ENCODE measurements at places on chromosomes 11 and 22.

DNA sequence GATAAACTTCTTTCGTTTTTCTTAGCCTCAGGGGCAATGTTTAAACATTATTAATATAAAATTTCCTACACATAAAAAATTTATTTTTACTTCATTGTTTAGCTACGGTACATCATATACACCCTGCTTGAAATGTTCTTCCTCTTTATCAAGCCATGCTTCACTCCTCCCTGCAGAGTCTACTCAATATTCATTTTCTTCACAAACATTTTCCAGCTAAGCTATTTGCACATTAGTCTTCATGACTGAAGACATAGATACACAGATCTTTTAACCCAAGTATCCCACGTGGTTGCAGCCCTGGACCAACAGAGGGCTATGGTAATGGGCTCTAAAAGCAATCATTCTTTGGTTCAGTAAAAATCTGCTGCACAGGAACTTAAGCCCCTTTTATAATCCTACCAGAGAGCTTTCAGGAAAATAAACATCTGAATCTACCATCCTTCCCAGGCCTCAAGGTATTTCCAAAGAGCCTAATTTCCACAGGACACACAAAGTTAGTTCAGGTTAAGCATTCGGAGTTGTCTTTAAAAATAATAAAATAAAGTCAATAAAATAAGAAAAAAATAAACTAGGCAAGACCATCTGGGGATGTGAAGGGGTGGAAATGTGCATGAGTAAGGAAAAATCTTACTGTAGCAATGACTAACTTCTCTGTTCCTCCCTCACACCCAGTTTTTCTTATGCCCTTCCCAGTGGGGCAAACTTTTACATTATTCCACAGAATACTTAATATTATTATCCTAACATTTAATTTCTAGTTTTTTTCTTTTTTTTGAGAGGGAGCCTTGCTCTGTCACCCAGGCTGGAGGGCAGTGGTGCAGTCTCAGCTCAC lies 21.6 kb upstream of the OR6X1 start:
- DNase-seq, result no peak

DNA sequence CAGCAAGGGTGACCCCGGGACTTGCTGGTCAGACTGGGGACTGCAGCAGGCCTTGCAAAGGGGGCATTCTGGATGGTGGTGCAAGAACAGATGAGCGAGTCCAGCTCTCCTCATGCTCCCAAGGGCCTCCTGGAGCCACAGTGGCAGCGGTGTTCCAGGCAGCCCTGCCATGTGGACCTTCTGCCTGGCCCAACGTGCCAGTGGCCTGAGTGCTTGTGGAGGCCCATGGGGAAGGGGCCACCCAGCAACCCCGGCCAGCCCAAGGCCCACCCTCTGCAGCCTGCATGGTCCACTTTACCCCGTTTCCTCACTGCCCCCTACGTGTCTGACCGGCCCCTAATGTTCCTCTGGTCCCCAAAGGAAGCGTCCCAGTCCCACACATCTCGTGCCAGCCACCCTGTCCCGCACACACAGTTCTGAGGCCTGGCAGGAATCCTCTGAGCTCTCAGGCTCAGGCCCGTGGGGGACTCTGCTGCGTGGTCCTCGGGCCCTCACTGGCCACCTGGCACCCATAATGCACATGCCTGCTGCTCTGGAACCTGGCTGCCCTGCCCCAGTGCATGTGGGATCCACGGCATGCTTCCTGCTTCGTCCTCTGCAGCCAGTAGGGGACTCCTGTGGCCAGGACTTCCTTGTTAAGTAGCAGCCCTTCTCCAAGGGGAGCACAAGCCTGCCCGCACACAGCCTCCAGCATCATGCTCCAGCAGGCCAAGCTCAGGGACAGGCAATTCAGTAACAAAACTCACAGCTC lies 85.5 kb downstream of the DGCR2 start:
- no peak for DNase-seq

GRCh38 chr11:32939046-32939445 lies 46.4 kb downstream of the QSER1 start:
- no peak for DNase-seq

GRCh38 chr11:64150481-64151239 lies 15.3 kb downstream of the MACROD1 start:
- no peak for DNase-seq

DNA sequence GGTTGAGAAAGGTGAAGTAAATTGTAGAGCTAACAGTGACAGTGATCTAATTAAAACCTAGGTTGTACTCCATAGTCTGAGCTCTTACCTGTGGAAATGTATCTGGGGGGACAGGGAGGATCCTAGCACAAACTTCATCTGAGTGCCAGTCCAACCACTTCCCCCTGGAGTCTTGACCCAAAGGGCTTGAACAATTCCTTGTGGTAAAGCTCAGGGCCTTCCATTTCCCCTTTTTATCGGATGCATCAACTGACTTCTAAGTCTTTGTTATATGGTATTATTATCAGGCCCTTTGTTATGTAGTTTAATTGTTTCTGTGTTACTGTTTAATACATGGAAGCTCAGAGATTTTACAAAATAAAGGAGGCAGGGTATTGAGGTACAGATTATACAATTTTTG lies 140.2 kb upstream of the SESN3 start:
- no peak for DNase-seq

- DNase-seq, result no peak
Observed at GRCh38 chr22:36776722-36777121, 803 bp upstream of the IFT27 start.

- no peak for DNase-seq
Observed at GRCh38 chr11:1827931-1828330, 6.9 kb upstream of the SYT8 start.

- DNase-seq, result peak; percentile 22
Observed at GRCh38 chr11:120061761-120062560, 76.0 kb downstream of the TRIM29 start.

- DNase-seq, result peak; percentile 58
Observed at GRCh38 chr22:17120281-17120680, 879 bp downstream of the TMEM121B start.

- no peak for DNase-seq
Observed at GRCh38 chr11:115450519-115450918, 53.7 kb downstream of the CADM1 start.

DNA sequence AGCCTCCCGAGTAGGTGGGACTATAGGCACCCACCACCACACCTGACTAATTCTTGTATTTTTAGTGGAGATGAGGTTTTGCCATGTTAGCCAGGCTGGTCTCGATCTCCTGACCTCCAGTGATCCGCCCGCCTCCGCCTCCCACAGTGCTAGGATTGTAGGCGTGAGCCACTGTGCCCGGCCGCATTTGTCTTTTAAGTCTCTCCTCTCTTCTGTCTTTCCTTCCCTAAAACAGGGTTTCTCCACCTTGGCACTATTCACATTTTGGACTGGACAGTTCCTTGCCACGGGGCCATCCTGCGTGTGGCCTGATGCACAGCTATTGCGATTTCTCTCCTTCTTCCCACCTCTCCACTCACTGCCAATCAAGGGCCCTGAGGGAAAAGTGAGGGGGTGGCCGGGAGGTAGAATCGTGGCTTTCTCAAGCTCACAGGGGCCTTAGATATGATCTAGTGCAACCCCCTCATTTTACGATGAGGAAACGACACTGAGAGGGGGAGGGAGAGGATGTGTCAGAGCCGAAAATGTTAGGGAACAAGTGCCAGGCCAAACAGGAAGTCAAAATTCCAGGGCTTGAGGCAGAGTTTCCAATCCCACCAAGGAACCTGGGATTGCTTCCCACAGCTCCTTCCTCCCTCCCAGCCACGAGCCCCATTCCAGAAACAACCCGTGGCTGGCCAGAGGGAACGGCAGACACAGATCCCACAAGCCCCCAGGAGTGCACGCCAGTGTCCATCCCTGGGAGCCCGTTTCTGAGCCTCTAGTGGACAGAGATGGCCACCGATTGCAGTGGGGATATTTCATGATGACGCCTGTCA lies 21.2 kb downstream of the SCGB1A1 start:
- DNase-seq, result no peak

- no peak for DNase-seq
Observed at GRCh38 chr22:22164541-22165272, 79.9 kb upstream of the VPREB1 start.

DNA sequence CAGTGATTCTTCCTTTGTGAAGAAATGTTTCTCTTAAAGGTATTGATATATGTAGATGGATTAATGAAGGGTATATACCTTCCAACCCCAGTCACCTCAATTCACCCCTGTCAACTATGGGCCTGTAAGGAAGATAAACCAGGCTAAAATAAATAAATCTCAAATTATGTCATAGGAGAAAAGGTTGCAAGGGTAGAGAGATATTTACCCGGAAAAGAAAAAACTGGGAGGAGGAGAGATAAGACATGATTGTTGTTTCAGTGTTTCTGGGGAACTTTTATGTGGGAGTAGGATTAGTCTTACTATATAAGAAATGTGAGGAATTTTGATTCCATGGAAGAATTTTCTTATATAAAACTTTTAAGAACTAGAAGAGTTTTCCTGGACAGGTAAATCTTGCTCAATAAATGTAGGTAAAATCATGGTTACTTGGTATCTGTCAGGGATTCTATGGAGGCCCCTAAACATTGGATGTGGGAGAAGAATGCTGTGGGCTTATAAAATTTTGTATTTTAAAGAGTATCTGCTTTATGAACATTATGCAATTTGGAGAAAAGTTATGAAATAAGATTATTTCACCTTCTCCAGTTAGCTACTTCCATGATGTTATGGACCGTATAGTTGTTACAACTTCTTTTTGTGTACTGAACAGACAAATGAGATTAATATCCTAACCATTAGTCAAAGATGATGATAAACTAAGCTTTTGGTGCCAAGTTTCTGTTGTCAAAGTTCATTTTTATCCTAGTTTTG lies 6.4 kb downstream of the YAP1 start:
- DNase-seq, result no peak

DNA sequence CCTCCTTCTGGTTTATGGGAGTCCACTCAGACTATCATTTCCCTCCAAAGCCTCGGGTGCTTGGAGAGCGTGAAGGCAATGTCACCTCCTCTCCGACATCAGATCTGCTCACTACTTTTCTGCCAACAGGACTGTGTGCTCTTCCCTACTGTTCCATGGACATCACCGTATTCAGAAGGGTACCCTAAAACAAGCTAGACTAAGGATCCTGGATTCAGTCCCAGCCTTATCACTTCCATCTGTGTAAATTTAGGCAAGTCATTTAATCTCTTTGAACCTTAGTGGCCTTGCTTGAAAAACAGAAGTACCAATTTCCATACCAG lies 78.2 kb downstream of the KCNC1 start:
- DNase-seq, result no peak

DNA sequence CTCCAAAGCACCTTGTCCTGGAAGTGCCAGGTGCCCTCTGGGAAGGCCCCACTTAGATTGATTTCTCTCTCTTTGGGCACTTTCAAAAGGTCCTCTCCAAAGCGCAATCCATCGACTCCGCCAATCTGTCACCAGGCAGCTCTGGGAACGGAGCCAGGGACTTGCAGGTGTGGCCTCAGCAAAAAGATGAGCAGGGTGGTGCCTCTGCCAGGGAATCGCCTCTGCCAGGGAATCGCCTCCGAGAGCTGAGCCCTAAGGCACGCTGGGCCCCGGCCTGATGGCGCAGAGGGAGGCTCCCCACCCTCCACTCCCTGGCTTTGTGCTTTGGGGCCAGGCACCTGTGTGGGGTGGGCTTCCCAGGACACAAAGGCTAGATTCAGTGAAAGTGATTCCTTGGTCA lies 1391.3 kb downstream of the TBC1D22A start:
- no peak for DNase-seq

- DNase-seq, result no peak
Observed at GRCh38 chr22:43415681-43416080, 3.9 kb downstream of the MPPED1 start.

DNA sequence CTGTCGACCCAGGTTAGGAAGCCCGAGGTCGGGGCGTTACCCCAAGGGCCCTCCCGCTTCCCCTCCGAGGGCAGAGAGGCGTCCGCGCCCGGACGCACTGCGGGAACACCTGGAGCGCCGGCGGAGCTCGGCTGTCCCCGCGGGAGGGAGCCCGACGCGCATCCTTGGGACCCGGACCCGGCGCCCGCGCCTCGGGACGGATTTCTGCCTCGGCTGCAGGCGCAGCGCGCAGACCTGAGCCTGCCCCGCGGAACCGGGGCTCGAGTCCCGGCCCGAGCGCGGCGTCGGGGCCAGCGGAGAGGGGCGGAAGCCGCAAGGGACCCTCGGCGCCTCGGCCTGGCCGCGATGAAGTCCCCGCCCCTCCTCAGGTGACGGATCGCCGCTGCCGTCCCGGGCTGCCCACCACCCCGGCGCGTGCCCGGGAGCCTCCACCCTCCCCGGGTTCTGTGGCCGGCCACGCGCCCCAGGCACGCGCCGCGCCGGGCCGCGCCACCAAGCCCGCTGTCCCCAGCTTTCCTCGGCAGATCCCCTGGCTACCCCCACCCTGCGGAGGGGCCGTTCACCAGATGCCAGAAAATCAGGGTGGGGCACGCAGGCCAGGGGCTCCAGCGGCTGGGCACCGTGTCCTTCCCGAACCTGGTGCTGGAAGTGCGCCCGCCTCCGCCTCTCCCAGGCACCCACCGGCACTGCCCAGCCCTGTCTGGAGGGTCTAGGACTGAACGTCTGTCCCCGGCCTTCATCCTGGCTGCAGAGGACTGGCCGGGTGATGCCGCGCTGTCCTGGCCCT lies 410 bp downstream of the GLB1L3 start:
- DNase-seq, result no peak

DNA sequence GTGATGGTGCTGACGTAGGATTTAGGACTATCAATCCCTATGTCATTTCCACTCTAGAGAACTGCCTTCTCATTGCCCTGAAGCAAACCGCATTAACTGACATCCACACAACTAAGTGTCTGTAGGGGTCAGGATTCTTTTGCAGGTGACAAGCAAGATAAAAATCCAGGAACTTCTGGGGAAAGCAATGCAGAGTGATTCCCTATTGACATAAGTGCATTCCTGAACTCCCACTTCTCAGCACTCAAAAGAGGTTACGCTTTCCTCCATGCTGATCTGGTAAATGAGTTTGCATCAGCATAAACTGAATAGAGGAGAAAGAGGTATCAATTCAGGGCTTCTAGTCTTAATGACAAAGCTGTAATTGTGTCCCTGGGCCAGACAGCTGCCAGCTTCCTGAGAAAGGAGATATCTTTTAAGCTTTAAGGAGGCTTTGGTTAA lies 224.6 kb upstream of the ISX start:
- DNase-seq, result no peak

GRCh38 chr11:13596611-13597326 lies 71.7 kb upstream of the FAR1 start:
- DNase-seq, result no peak

DNA sequence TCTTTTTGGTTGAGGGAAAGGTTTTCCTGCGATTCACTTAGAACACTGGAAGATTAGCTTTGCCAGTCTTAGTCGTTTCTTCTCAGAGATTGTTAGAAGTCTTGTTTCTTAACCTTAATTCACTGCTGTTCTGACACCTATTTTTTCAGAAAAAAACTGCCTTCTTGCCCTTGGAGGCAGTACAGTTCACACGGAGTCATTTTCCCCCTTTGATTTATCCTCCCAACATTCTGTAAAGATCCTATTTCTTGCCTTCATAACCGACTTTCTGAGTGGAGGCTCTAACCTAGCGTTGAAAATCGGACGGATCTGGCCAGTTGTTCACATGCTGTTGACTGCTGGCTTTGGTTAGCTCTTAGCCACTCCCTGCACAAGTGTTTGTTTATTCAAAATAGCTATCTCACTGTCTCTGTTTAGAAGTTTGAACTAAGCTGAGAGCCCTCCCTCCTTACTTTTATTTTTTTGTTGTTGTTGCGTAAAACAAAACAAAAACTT lies 737 bp downstream of the BCL2L13 start:
- DNase-seq, result peak; percentile 51

All from frontal cortex (tissue), 4 donors.